ENCODE measurements at places on chromosomes 13 and 19.

DNA sequence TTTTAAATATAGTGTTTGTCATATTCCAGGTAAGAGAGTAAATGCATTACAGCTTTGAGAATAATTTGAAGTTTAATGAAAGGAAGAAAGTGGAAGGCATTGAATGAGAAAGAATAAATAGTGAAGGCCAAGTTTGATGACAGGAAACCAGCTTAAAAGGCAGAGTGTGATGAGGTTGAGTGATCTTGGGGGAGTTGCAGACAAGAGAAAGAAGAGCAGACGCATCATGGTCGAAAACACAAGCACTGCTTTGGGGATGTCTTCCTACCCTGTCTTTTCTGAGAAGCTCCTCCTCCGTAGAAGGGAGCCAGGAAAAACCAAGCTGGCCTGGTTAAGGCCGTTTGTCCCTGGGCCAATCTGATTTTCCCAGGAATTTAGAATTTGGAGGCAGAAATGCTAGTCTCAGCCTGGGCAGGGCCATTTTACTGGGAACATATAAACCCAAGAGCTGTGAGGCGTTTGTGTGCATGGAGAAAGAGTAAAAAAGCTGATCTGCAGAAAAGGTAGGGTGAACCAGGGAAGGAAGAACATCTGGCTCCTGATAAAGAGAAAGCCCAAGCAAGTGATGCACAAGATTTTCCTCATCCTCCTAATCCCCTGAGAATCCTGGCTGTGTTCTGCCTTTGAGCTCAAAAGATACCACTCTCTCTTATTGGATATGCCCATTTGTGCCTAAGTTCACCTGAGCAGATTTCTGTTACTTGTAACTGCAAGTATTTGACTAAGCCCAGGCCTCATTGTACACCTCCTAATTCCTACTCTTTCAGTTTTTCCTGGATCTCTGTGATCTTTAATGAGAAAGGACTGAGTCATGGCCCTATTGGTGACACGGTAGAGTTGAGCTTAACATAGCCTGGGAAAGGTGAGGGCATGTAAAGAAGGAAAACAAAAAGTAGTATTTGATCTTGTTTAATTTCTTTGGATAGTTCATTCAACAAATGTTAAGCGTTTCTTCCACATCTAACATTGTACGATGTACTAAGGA is 80.0 kb downstream of the WDFY2 start:
- DNase-seq = no peak

DNA sequence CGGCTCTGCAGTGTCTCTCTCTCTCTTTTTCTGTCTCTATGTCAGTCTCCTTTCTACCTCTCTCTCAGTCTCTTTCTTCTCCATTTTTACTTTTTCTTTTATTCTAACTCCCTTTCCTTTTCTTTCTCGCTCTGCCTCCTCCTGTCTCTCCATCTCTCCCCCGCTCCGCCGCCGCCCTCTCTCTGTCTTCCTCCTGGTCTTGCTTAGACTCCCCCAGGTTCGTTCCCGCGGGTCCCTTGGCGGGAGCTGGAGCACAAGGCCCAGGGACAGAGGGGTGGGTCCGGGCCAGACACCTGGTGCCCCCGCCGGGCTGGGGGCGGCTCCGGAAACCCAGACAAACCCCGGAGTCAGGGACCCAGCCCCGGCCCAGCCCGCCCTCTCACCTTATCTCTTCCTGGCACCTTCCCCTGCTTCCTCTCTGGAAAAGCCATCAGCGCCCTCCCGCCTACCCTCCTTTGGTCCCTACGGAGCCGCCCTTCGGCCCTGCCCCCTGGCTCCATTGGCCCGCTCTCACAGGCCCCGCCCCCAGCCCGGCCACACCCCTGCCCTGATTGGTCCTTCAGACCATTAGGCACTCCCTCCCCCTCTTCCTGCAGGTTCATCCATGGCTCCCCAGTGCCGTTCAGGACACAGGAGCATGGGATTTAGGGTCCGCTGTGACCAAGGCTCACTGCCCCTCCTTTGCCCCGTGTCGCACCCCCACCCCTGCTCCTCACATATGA is 15.4 kb upstream of the NOP53 start:
- DNase-seq = peak; percentile 41

DNA sequence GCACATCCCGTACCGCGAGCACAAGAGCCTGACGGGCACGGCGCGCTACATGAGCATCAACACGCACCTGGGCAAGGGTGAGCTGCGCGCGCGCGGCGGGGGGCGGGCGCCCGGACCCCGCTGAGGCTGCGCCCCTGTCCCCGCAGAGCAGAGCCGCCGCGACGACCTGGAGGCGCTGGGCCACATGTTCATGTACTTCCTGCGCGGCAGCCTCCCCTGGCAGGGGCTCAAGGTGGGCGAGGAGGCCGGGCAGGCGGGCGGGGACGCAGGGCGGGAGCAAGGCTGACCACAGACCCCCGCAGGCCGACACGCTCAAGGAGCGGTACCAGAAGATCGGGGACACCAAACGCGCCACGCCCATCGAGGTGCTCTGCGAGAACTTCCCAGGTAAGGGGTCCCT is 36.5 kb downstream of the BTBD2 start:
- DNase-seq = no peak

- DNase-seq = no peak
These were observed 56.2 kb downstream of the TRPM4 start for GRCh38 chr19:49213791-49214190.

DNA sequence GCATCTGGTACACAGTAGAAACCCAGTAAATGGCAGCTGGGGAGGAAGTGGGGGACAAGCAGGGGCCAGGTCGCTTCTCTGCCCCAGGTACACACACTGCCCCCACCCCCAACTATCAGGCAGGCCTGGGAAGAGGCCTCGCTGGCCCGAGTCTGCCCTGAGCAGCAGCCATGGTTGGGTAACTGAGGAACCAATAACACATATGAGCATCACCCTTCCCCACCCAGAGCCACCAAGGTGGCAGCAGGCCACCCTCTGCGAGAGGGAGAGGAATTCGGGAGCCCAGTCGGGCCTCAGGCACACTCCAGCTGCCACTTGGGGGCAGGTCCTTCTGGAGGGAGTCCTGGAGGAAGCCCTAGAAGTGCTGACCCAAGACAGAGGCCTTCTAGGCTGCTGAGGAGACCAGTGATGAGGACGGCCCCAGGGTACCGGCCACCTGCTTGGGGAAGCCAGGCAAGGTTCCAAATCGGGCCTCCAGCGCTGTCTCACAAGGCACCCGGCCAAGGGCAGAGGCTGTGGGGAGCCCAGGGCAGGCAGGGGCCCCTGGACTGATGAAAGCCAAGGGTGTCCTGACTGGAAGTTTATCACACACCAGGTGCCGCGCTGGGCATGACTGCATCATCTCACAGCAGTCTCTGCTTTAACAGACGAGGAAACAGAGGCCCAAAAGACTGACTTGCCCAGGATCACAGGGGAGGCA is 14.0 kb upstream of the KPTN start:
- DNase-seq = no peak

GRCh38 chr13:28741084-28741491 is 22.3 kb upstream of the SLC46A3 start:
- DNase-seq = no peak

GRCh38 chr13:99980201-99980823 is 1.3 kb upstream of the ZIC2 start:
- peak; percentile 60 for DNase-seq

- DNase-seq = no peak
These were observed 13.0 kb downstream of the WDR62 start for GRCh38 chr19:36067681-36068080.

DNA sequence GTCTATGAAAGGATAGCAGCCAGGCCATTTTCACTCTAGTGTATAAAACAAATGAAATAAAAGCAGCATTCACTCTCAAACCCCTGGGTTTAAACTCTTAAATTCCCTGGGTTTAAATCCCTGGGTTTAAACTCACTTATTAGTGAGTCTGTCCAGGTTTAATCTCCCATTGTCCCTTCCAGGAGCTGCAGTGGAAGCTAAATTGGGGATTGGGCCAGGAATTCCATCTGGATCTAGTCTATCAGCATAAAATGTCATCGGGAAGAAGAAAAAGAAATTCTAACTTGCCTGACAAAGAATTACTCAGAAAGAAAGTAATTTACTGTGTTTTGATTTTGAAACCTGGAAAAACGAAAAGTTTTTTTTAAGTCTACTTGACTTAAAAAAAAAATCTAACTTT is 54.8 kb downstream of the FRY start:
- no peak for DNase-seq

DNA sequence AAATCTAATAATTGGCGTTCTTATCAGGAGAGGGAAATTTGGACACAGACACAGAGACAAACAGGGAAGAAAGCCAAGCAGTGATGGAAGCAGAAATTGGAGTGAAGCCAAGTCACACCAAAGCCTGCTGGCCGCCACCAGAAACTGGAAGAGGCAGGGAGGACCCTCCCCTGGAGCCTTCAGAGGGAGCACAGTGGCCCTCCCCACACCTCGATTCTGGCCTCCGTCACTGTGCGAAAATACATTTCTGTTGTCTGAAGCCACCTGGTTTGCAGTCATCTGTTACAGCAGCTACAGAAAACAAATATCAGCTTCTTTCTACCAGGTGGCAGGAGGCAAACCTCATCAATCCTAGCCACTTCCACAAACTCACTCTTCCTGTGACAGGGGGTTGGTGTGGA is 8.3 kb upstream of the TLE6 start:
- no peak for DNase-seq

DNA sequence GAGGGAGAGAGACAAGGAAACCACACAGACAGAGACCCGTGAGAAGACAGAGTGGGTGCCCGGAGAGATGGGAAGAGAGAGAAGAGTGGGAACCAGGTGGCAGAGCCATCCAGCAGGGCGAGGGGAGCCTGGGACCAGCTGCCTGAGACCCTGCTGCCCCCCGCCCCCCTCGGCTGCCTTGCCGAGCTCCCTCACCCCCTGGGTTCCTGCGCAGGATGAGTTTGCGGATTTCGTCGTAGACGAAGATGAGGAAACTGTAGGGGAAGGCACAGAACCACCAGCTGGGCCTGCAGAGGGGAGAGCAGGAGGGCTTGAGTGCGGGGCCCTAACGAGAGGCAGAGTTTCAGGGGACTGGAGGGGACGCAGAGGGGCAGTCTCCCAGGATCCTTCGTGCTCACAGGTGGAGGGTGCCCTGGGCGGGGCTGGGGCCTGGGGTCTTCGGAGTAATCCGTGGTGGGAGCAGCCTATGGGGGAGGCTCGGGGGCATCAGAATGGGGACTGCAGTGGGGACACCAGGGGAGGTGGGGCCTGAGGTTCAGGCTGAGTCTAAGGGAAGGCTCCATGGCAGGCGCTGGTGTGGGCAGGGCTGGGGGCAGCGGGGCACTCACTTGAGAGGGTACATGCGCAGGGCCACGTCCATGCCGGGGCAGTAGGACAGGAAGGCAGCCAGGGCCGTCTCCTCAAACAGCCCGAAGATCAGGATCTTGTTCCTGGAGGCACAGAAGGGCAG is 8.1 kb upstream of the RABAC1 start:
- DNase-seq = no peak

DNA sequence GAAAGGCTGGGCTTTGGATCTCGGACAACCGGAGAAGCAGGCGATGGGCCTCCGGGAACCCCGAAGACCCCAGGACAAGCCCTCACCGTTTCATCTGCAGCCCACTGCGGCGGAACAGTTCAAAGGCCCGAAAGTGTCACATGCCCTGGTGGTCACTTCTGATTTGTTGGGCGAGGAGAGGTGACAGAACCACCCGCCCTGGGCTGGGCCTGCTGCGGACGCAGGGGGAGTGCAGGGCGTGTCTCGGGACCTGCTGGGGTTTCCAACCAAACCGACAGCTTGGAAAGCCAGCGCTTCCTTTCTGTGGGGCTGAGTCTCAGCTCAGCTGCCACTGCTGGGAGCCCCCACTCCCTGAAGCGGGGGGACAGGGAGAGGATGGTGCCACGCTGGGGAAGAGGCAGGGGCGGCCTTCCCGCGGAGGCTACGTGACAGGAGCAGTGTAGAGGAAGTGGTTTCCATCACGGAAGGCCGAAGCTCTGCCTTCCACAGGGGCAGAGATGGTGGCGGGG is 22.8 kb upstream of the ZBTB7A start:
- peak; percentile 35 for DNase-seq

GRCh38 chr13:73842626-73843025 is 291.6 kb downstream of the KLF12 start:
- no peak for DNase-seq

- DNase-seq = no peak
These were observed 20.1 kb downstream of the ZSCAN5A start for GRCh38 chr19:56294549-56294948.

DNA sequence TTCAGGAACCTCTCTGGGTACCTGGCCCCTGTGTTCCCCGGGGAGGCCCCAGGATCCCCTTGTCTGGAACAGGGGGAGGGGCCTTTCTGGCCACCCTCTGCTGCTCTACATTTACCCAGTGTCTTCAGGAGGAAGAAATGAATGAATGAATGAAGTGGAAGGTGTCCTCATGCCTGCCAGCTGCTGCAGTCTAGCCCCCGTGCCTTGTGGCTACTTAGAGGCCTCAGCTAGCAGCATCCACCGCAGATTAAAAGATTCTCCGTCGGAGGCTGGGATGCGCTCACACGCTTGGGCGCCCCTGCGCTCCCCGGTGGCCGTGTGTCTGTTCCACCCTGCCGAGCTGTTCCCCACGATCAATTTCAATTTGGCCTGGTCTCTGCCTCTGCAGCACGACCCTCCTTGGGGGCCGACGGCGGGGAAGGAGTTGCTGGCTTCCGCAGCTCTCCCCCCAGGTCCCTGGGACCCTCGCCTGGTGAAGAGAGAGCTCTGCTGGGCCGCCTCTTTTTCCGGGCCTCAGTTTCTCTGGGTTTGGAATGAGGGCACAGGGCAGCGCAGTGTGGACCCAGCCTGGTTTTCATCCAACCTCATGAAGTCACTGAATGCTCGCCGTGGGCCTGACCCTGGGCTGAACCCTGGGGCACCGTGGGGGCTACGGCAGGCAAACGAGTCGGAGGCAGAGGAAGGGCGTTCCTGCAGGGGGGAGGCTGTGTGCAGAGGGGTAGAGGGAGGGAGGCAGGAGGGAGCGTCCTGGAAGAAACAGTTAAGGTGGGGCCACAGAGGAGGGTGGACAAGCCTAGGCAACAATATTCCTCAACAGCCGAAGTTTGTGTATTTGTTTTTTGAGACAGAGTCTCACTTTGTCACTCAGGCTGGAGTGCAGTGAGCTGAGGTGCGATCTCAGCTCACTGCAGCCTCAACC is 28.3 kb downstream of the EFNA2 start:
- no peak for DNase-seq

DNA sequence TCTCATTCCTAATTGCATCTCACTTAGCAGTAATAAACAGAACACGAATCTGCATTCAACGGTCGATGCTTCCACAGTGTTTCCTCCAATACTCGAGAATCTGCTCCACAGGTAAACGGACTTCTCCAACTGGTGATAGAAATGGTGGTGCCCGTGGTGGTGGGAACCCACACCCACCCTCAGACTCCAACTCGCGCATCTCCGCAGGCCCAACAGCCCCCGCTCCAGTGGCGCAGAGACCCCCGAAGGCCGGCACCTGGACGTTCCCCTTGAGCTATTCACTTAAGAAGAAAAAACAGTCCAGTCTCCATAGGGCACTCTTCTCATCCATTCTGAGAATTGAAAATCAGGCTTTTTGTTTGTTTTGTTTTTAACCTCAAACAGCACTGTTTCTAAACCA is 13.8 kb upstream of the RASA3 start:
- no peak for DNase-seq

- no peak for DNase-seq
These were observed 11.0 kb downstream of the PRKCG start for GRCh38 chr19:53892981-53893325.

DNA sequence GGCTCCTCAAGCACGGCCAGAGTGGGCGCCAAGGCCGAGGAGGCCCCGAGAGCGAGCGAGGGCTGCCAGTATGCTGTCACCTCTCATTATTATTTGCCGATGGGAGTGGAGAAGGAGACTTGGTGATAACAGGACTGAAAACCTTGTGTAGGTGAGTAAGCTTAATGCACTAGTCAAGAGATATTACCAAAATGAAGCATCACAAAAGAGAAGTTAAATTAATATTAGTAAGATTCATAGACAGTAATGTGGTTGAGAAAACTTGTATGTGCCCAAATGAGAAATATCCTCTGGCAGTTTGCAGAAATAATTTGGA is 204.5 kb upstream of the SLITRK1 start:
- DNase-seq = no peak
